Smooth muscle cell of the umbilical artery (primary cell): ENCODE measurements at places on chromosomes 1 and 21. TPM values are rescaled to one million over a fixed set of nuclear protein-coding genes. Genes with fewer than 3 reads are reported as not detected.

HAO2 gene
- not detected in 2 replicates for total RNA-seq

BRDT gene
- not detected in 2 replicates for total RNA-seq

ZMPSTE24 gene
- total RNA-seq = 58.8 and 76.5 TPM in 2 replicates

IVL gene
- 1.1 TPM in 1 of 2 replicates, not detected in the other for total RNA-seq

PDZK1 gene
- total RNA-seq = 0.28 and 0.30 TPM in 2 replicates
